ENCODE measurements at places on chromosomes 3 and 15. TPM values are rescaled to one million over a fixed set of nuclear protein-coding genes. Genes with fewer than 3 reads are reported as not detected.
A peak's percentile ranks its signal among the peaks of the same experiment; 100 is the strongest.

- DNase-seq, result no peak
Observed at GRCh38 chr3:171165499-171165921, 139.0 kb upstream of the SLC2A2 start.

DNA sequence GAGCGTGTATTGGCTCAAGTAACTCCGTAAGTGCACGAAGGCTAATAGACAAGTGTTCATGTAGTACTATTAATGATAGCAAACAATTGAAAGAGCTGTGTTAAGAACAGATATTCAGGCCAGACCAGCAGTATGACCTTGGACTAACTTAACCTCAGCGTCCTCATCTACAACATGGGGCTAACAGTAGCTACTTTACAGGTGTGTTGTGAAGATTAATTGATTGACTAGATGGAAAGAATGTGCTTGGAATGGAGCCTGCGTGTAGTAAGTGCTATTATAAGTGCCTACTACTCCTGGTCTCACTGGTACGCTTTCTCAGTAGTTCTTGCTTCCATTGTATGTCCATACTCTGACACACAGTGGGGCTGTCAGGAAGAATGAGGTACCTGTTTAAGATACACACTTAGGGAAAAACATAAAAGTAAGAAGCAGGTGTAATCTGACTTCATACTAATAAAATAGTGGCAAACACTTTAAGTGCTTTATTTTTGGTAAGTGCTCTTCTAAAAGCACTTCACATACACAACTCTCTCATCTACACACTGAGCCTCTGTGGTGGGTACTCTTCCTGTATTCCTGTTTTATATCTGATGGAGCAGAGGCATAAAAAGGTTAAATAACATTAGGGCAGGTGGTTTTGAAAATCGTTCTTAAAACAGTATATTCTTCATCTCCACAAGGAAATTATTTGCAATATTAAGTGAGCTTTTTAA lies 24.3 kb upstream of the FBXL22 start:
- DNase-seq, result no peak

The PRRT3 gene
- polyA plus RNA-seq, result 0.22 TPM

DNA sequence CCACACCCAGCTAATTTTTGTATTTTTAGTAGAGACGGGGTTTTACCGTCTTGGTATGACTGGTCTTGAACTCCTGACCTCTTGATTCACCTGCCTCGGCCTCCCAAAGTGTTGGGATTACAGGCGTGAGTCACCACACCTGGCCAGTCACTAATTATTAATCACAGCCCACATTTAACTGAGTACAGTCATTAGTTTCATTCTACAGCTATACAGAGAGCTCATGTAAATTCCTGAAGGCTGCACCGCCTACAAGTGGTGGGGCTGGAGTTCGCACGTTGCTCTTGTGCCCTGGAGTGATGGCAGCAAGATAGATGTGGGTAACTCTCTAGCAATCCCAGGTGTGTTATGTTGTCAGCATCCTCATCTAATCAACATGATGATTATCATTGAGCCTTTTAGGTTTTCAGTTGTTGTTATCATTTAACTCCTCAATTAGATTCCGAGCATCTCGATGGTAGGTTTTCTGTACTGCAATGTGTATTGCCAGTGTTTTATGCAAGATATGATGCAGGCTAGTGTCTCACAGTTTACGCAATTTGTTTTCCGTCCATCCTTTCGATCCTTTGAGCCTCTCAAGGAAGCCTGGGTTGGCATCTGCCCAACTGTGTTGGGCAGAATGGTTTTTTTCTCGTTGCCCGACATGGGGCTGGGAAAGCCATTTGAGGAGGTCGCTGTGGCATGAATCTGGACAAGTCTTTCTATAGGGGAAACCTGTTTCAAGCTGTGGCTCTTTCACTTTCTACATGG lies 216.3 kb downstream of the LPP start:
- no peak for DNase-seq

- no peak for DNase-seq
Observed at GRCh38 chr15:92393980-92394308, 263 bp downstream of the ST8SIA2 start.

The GOLGA8G gene
- polyA plus RNA-seq, result not detected

GRCh38 chr3:15331606-15332404 lies 581 bp downstream of the SH3BP5 start:
- DNase-seq, result no peak

The EPB42 gene
- not detected for polyA plus RNA-seq

DNA sequence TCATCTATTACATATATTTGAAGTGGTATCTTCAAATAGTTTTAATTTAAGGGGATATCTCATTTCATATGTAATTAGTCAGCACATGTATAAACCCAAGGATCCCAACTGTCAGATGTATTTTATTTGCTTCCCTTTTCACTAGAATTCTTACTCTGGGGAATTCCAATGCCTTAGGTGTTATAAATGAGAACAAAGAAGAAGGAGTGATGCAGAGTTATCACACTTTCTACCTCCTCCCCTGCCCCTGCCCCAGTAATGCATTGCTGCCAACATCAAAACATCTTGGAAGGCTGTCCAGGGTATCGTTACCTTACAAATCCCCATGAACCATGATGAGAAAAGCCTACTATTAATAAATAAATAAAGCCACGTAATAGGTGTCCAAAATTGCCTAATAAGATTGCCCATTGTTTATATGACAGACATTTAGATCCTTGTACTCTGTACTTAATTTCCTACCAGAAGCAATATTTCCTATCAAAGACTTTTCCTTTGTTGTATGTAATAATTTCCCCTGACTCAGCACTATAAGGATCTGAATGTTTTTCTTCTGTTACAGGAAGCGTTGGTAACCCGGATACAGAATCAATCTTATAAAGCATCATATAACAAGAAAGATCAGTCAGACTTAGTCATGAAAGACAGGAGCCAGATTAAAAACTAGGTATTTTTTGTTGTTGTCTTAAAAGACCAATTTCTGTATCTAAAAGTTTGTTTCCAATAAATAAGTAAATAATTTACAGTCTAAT lies 38.8 kb downstream of the CBLB start:
- DNase-seq, result no peak

The TMEM158 gene
- polyA plus RNA-seq, result not detected

GRCh38 chr3:46349484-46350261 lies 4.2 kb upstream of the CCR2 start:
- no peak for DNase-seq

The ABTB1 gene
- polyA plus RNA-seq, result 17.9 TPM

The ST6GAL1 gene
- 163 TPM for polyA plus RNA-seq

DNA sequence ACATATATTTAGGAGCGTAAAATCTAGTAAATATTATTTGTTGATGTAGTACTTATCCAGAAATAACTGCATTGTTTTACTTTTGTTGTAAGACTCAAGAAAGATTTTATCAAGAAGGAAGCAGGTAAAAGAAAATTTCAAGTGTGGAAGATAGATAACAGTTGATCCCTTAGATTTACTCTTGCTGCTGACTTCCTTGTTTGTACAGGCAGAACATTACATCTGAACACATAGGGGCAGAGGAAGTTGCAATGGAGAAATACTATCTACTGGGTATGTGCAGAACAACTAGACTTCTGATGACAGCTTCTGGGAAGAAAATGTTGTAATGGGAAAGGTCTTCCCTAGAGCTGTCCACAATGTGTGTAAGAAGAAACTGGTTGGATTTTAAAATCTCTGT lies 350.6 kb downstream of the NLGN1 start:
- DNase-seq, result no peak

DNA sequence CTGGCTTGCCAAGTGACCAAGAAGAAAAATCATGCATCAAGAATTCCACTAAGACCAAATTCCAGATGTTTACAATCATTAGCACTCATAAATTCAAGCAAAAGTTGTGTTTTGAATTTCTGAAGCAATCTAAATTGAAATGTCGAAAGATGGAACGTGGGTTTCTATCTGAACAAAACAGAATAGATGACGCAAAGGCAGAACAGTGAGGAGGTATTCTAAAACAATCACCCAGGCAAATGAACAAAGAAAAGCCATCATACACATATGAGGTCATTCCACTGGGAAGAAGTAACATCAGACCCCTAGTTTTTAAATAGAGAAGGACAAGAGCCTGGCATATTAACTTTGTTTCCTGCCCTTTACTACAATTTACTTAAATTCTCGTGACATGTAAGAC lies 58.0 kb downstream of the MCF2L2 start:
- DNase-seq, result no peak

DNA sequence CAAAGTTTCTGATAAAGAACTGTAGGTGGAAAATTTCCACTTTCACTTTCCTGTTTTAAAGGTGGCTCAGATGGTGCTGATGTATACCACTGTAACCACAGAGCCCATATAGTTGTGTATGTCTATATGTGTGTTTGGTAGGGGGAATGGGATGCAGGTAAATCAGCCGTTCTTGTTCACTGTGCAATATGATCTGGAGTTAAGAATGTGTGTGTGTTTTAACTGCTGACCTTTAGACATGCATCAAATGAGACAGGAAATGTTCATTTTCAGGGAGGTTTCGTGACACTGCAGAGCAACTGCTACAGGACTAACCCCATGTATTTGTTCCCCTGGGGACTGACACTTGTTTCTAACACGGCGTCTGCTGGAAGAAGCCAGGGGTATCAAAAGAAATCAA lies 180.5 kb downstream of the TAFA4 start:
- no peak for DNase-seq

The HTR3E gene
- polyA plus RNA-seq, result not detected

DNA sequence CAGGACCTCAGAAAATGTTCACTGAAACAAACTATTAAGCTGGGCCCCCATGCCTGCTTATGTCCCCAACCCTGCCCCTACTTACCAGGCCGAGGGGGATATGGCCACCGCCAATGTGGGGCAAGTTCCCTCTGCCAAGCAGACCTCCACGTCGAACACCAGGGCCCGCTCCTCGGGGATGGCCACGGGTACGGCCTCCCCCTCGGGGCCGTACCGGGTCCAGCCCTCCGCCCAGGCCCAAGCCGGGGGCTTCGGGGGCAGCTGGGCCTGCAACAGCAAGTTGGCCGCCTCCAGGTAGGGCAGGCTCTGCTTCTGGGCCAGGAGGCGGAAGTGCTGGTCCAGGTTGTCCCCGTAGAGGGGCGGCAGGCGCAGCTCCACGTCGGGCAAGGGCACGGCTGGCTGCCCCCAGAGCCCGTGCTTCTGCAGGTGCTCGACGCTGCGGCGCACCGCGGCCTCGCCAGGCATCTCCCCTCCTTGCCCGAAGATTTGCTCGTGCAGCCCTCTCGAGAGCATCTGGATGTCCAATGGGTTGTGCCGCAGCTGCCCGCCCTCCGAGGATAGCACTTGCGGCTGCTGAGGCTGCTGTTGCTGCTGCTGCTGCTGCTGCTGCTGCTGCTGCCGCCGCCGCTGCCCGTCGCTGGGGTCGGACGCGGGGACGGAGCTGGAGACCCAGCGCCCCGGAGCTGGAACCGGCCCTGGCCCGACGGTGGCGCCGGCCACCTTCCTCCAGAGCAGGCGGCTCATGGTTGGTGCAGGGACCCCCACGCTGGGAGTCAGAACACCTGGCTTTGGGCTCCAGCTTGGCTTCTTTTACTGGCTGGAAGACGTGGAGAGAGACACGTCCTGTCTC lies 1.4 kb downstream of the POLG start:
- no peak for DNase-seq

The NR2F2 gene
- 4.7 TPM for polyA plus RNA-seq

- no peak for DNase-seq
Observed at GRCh38 chr3:112769286-112769978, 77.2 kb downstream of the CD200R1L start.

The VGLL3 gene
- polyA plus RNA-seq, result 0.03 TPM

DNA sequence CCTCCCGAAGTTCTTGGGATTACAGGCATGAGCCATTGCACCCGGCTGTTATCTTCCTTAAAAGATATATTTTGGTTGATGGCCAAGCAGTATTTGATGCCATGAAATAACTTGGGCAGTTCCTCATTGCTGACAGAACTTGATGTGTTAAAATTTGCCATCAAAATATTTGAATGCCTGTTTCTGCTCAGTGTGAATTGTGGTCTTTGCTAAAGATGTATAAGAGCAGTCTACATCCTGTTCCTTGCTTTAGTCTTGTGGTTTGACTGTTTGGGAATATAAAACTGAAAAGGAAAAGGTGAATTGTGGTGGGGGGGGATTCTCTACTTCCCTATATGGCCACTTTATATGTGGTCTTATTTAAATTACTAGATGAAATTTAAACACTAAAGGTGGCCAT lies 14.0 kb downstream of the TRIM71 start:
- DNase-seq, result no peak

GRCh38 chr15:52491472-52491871 lies 37.2 kb downstream of the MYO5A start:
- DNase-seq, result no peak

GRCh38 chr3:57791245-57791644 lies 35.1 kb downstream of the SLMAP start:
- peak; percentile 85 for DNase-seq

- DNase-seq, result no peak
Observed at GRCh38 chr3:133119176-133119575, 81.0 kb downstream of the TMEM108 start.

GRCh38 chr3:25593001-25593400 lies 71.7 kb downstream of the TOP2B start:
- no peak for DNase-seq

The CPLX3 gene
- polyA plus RNA-seq, result not detected
